Hindlimb muscle (tissue), 1 donor: ENCODE measurements at places on chromosomes 13 and 19.

DNA sequence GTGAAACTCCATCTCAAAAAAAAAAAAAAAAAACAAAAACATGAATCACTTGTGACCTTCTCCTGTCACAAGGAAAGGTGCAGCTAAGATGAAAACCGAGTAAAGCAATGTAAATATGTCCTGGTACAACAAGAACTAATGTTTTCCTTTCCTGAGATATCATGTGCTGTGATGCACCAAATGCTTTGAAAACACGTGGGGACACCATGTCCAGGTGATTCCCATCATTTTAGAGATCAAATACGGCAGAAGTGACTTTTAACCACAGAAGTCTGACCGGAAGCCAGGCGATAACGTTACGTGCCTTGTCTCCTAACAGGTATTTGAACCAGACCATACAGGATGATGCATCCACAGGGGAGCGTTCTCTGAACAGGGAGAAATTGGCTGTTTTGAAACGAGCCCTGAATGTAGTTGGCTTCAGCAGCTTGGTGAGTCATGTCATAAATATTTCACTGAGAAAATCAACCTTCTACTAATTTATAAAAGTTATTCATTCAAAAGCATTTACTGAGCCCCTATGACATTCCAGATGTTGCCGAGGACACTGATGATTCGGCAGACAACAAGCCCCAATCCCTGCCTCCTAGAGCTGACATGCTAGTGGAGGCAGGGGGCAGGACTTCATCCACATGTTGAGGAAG is 328.1 kb downstream of the MYO16 start:
- no peak for DNase-seq

DNA sequence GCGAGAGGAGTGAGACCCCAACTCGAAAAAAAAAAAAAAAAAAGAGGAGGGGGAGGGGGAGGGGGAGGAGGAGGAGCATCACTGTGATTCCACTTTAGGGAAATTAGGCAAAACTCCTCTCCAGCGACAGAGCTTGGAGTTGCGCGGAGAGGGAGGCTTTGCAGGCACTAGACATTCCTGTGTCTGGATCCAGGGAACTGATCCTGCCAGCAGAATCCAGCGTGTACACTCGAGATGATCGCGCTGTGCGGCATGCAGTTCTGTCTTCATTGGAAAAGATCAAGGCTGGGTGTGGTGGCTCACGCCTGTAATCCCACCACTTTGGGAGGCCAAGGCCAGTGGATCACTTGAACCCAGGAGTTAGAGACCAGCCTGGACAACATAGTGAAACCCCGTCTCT is 29.6 kb upstream of the KLF2 start:
- DNase-seq: peak; percentile 51

- DNase-seq: no peak
Measured at GRCh38 chr13:97238883-97239282, 16.8 kb downstream of the MBNL2 start.

- no peak for DNase-seq
Measured at GRCh38 chr13:23203516-23203915, 22.7 kb downstream of the SGCG start.

DNA sequence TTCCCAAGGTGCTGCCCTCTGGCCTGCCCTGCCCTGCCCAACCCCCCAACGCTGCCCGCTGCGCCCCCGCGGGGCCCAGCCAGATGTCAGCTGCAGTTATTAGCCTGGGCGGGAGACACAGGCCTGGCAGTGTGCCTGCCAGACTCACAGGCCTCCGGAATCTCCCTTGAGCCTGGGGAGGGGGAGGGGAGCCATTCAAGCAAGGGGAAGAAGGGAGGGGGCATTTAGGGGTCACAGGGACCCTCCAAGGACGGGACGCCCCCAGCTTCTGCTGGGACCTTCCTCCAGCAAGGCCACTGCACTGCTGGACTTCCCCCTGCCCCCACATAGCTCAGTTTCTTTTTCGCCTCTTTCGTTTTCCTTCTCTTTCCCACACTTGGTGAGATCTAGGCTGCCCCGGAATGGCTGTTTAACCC is 2.6 kb upstream of the JUNB start:
- peak; percentile 84 for DNase-seq

DNA sequence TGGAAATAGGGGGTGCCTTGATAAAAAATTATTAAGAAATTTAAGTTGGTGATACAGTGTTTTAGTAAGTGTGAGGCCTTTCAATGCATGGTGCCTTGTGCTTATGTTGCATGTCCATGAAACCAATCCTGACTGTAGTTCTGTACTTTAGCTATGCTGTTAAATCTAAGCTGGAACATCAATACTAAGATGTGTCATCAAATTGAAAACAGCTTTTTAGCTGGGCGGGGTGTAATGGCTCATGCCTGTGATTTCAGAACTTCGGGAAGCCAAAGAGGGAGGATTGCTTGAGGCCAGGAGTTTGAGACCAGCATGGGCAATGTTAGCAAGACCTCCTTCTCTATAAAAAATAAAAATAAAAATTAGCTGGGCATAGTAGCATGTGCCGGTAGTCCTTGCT is 930.3 kb upstream of the PCDH9 start:
- no peak for DNase-seq

DNA sequence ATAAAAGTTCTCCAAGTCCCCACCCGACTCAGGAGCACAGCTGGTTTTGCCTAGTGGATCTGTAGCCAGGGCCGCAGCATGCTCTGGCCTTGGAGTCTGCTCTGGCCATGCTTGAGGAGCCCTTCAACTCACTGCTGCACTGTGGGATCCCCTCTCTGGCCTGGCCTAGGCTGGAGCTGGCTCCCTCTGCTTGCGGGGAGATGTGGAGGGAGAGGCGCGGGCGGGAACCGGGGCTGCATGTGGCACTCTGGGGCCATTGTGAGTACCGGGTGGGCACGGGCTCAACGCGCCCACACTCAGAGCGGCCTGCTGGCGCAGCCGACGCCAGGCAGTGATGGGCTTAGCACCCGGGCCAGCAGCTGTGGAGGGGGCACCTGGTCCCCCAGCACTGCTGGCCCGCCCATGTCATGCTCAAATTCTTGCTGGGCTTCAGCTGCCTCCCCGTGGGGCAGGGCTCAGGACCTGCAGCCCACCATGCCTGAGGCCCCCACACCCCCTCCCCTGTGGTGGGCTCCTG is 57.0 kb upstream of the ATP12A start:
- no peak for DNase-seq

DNA sequence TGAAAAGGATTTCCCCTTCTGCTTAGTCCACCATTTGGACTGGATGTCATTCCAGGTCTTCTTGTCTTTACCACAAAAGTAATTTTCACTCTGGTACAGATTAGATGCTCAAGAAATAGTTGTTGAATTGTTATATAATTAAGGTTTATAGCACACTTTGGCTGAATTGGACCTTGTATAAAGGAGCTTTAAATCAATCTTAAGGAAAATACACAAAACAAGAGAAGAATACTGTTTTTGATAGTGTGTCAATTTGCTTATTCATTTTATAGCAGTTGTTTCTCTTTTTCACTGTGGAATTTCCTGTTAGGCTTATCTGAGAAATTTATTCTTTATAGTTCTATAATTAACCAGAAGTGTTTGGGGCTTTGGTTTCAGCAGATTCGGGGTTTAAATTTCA is 62.7 kb upstream of the TDRD3 start:
- DNase-seq: no peak

GRCh38 chr13:75675421-75675820 is 39.3 kb downstream of the LMO7 start:
- no peak for DNase-seq

GRCh38 chr19:45467115-45467455 is 711 bp upstream of the FOSB start:
- DNase-seq: no peak

- no peak for DNase-seq
Measured at GRCh38 chr13:75468098-75468497, 13.9 kb downstream of the TBC1D4 start.

GRCh38 chr13:38366954-38367645 is 17.4 kb downstream of the UFM1 start:
- no peak for DNase-seq

DNA sequence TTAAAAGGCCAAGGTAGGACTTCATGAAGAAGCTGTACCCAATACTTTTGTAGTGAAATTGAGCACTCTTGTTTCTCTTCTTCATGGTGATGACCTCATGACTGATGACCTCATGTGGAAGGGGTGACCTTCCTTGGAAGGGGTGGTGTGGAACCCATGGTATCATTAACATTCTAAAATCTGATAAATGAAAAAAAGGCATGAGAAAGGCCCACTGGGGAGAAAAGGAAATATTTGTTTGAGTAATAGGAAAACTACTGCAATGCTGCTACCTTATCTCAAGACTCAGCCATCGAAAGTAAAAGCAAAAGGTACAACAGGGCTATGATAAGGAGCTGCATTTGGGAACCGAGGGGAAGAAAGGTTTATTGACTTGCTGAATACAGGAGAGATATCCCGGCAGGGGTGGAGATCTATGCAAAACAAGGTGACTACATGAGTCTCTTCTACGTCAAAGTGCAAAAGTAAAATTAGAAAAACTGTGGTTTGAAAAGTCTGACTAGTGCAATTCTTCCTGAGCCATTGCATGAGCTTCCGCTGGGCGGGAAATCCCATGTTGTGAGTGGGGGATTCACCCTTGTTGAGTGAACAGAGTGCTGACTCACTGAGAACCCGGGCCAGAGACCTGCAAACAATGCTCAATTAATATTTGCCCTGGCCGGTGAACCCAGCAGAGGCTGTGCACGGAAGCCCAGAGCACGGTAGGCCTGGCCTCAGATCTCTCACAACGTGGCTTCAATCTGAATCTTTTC is 138.9 kb upstream of the RFC3 start:
- no peak for DNase-seq

DNA sequence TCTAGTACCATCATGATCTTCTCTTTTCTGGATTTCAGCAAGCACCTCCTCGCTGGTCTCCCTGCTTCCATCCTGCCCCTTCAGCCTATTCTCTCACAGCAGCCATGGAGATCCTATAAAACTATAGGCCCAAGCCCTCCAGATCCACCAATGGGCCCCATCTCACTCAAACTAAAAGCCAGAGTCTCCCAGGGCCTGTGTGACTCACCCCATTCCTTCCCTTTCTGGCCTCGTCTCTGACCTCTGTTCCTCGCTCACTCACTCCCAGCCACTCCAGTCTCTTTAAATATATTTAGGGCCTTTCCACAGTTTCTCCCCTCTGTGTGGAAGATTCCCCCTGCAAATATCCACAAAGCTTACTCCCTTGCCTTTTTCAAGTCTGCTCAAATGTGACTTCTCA is 89.7 kb downstream of the HSPH1 start:
- DNase-seq: no peak

GRCh38 chr13:79191501-79191900 is 214.6 kb downstream of the RBM26 start:
- no peak for DNase-seq

DNA sequence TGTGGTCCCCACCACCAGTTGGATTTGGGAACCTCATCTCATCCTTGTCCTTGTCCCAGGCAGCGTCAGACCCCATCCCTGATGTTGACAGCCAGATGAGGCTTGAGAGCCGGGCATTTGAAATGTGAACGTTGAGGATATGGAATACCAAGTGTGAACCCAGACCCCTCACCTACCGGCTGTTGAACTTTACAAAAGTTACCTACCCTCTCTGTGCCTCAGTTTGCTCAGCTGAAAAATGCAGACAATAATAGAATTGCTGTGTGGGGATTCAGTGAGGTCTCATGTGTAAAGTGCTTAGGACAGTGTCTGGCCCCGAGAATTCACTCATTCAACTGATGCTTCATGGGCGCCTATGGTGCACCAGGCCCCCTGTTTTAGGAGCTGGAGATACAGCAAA is 693 bp upstream of the SIGLEC14 start:
- no peak for DNase-seq

- DNase-seq: no peak
Measured at GRCh38 chr13:85543144-85543543, 256.1 kb downstream of the SLITRK6 start.

DNA sequence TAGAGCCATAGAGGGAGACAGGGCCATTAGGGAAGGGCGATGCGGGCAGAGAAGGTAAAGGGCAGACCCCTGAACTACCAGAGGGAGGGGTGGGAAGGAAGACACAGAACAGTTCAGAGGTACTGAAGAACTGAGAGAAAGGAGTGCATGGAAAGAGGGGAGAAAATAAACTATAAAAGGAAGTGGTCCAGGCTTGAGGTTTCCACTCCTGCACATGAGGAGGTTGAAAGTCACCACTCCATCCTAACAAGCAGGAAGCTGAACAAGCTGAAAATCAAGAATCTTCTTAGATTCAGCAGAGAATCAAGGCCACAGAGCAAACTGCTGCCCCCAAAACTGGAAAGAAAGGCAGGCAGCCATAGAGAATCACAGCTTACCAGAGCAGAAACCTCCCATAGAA is 45.1 kb downstream of the MIPEP start:
- no peak for DNase-seq

DNA sequence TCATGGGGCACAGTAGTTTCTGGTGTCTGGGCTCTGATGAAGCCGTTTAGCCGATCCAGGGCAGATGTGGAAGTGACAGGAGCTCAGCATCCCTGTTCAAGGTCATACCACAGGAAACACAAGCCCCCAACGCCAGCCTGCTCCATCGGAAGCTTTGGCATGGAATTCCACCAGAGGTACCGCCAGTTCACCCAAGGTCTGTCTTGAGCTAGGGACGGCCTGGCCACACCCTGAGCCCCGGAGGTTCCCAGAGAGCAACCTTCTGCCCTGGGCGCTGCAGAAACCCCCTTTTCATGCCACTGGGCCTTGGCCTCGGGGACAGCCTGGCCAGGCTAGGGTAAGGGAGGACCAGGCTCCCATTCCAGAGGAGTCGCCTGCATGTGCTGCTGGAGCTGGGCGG is 39.4 kb upstream of the TPM4 start:
- no peak for DNase-seq

GRCh38 chr19:2782329-2782935 is 641 bp downstream of the SGTA start:
- DNase-seq: no peak

- DNase-seq: no peak
Measured at GRCh38 chr19:51168564-51169282, 26.6 kb downstream of the SIGLEC7 start.

DNA sequence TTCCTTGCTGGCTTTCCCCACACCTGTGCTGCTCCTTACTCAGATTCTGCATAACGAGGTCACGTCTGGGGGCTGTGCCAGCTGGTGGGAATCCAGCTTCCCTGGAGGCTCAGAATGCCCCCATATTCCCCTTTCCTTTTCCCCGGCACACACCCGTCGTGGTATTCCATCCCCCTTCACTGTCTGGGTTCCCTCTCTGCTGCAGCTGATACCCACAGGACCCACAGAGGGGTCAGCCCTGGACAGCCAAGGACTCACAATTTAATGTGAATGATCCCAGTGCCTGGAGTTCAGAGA is 4.2 kb upstream of the MYH14 start:
- DNase-seq: no peak

- DNase-seq: no peak
Measured at GRCh38 chr19:33283589-33283988, 18.7 kb downstream of the CEBPA start.

GRCh38 chr19:19788015-19788414 is 33.5 kb downstream of the ZNF506 start:
- no peak for DNase-seq
